ENCODE measurements at places on chromosomes 2 and 18.

DNA sequence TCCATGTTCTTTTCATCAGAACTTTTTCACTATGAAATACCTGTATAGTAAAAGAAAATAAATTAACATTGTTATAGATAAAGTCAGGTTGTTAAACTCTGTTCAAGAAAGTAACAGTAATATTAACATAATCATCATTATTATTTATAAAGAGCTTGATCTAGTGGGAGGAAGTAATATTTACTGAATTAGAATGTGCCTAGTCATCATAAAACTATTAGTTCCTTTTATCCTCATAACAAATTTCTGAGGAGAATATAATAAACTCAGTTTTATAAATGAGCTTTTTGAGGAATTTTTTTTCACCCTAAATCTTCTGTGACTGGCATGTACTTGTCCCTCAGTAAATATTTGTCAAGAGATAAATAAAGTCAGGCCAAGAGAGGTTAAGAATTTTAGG is 78.4 kb downstream of the PLA2R1 start:
- no peak for ATAC-seq

DNA sequence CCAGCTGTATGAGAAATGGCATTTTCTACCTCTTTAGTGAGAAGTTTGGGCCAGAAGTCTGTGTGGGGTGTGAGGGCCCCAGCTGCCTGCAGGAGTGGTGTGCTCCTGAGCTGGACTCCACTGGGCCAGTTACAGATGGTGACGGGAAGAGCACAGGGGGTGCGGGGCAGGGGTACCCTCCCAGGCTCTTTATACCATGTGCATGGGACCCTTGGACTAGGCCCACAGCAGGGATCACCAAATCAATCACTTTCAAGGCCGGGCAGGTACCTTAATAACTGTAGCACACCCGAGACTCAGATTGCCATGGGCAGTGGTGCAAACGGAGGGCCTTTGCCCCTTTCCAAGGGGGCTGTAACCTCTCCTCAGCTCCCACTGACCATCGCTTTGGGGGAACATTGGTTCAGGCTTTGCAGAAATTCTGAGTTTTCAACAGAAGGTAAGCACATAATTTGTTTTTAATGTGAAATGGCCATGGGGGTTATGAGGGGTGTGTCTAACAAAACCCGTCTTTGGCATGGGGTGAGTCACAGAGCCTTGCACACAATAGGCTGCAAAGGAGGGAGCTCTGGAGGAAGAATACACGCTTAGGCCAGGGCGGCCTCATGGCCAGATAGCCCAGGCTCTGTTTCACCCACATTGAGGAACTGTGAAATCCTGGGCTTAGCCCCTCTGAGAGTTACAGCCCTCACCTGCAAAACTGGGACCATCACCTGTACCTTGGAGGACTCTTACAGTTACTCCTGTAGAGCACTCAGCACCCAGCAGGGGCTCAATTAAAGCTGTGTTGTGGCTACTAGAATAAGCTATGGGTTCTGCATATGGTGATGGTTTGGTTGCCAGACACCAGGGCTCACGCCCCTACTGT is 141.0 kb upstream of the BCL2L11 start:
- peak; percentile 31 for ATAC-seq

DNA sequence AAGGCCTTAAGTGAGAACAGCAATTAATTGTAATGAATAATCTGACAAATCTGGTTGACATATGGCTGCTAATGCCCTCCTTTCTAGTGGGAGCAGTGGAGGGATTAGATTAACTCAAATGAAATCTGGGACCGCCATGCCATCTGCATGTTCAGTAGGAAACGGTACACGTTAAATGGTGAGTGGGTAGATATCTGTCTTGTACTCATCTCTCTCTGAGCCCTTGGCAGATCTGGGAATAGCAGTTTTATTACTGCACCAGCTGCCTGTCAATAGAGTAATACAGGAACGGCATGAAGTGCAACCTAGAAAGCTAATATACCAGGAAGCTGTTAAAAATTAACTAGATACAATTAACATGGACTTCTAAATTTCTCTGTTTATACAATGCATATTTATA is 258.8 kb downstream of the GPD2 start:
- no peak for ATAC-seq

GRCh38 chr2:164498836-164499235 is 122.4 kb downstream of the GRB14 start:
- ATAC-seq: no peak

GRCh38 chr2:69597105-69597504 is 46.4 kb downstream of the AAK1 start:
- no peak for ATAC-seq

DNA sequence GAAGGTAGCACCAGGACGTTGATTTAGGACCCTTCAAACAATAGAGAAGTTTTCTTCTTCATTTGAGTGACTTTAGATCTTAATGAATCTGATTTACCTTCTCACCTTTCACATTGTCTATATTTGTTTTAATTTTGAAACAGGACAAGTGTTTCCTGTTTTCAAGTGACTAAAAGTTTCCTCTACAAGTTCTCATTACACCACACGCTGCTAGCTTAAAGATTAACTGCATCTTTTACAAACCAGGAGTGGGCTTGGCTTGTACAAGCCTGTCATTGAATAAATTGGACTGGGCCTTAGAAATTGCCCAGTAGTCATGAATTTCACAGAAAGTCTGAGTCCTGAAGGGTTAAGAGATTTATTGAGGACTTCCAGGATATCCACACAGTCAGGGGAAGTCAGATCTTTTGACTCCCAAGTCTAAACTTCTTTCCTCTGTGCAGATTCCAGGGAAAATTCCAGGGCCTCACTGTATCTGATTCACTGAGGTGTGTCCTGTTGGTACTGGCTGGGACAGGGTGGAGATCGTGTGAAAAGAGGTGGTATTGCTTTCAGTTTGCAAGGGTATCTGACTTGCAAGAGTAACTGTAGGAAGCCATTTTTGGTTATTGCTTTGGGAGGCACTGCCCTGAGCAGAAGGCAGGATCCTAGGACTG is 3.4 kb downstream of the SGPP2 start:
- peak; percentile 31 for ATAC-seq

DNA sequence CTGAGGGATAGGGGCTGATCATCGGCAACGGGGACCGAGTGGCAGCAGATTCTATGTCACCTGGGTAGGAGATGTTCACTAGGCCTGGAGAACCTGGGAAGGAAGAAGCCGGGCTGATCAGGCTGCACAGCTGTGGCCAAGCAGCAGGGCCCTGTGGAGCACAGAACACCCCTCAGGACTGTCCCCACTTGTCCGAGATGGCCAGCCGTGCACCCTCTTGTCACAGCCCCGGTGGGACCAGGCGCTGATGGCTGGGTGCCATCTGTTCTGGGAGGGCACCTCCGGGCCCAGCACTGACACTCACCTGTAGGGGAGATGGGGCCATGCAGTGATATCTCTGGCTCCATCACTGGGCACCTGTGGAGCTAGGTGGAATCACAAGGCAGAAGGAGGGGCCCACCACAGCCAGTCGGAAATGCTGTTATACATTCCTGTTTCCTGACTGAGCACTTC is 217.9 kb upstream of the RAB6C start:
- ATAC-seq: no peak
